Breast epithelium (tissue), 4 donors: ENCODE measurements at places on chromosomes 3 and 15. TPM values are rescaled to one million over a fixed set of nuclear protein-coding genes. Genes with fewer than 3 reads are reported as not detected.

RCN2 gene
- total RNA-seq: 47.2 TPM

GP5 gene
- total RNA-seq: not detected

PAK6 gene
- 9.5 TPM for total RNA-seq

GOLGA6L7 gene
- not detected for total RNA-seq

KLHL40 gene
- not detected for total RNA-seq

ELL3 gene
- total RNA-seq: 9.0 TPM

AZI2 gene
- total RNA-seq: 193 TPM

ZNF80 gene
- total RNA-seq: 0.16 TPM

CCR5 gene
- total RNA-seq: 0.98 TPM

NOX5 gene
- total RNA-seq: 1.9 TPM
